Activated CD4-positive, alpha-beta T cell treated with anti-CD3 and anti-CD28 coated beads for 4 hours (primary cell): ENCODE measurements at places on chromosomes 11 and 22.

GRCh38 chr11:60968223-60968622 is 3.3 kb upstream of the CD6 start:
- no peak for DNase-seq

- no peak for DNase-seq
Measured at GRCh38 chr11:77038029-77038824, 4.0 kb downstream of the B3GNT6 start.

DNA sequence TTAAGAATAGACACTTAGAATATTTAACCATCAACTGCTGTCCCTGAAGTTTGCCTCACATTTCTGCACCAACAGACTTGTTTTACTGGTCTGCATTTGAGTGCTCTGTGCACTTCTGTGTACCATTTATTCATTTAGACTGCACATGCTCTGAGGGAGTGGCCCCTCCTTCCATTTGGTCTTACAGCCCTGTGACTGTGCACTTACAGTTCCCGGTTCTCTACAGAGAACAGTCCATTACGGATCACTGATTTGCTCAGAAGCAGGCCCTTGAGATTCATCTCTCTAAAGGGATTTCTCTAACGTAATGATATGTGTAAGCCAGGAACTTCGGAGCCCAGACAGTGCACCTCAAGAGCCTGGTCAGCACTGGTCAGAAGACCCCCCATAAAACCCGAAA is 247.3 kb upstream of the BLID start:
- no peak for DNase-seq

DNA sequence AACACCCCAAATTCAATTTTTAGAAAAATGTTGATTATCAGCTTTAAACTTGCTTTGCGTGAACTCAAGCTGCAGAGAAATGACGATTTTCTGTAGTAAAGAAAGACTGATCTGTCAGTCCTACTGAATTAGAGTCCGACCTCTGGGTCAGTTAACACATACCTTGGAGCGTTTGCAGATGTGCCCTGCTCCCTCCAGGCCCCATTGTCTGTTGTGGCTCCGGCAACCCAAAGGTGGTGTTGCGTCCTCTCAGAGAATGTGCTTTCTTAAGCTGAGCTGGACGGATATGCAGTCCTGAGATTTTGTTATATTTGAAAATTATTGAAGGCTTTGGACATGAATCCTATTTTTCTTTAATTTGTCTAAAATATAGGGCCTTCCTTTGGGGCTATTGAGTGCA is 31.5 kb upstream of the MYO18B start:
- DNase-seq, result no peak

DNA sequence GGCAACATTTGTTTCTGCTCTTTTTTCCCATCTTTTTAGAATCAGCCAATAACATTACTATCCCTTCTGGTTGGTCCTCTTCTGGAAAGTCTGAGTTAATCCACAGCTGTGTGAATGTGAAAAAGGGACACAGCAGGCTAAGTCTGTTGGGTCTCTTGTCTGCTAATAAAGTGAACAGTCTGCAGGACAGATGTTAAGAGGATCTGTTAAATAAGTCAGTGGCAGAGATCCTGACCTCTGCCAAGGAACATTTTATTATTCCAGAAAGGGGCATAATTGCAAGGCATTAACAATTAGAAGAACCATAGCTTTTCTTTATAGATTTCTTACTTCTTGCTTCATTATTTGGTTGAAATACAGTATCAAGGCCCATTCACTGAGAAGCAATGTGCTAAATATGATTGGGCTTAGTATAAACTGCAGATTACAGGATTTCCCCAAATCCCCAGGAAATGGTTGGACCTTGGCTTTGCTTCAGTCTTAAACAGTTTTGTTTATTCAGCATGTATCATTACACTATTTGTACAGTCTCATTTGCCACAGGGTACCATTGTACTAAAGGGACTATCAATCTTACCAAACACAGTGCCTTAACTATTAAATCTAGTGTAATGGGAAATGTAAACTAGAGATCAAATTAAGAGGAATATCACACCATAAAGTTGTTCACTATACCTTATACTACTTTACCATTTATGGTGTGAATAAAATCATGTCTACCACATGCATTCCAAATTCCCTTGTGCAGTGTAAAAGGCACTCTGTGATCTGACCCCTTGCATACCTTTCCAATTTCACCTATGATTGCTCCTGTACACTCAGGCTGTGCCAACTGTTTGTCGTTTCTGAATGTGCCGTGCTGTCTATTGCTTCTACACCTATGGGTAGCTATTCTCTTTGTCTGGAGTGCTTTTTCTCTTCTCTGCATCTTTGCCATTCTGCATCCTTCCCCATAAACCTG is 274.0 kb downstream of the SOX6 start:
- no peak for DNase-seq

- peak; percentile 88 for DNase-seq
Measured at GRCh38 chr11:35138943-35139721, at the start of gene CD44. CD44 (plus strand) TSS chr11:35139171; CDS start chr11:35139304, 133 bp downstream.
